Lower leg skin (tissue), 4 donors: ENCODE measurements at places on chromosomes 11 and 22.

GRCh38 chr11:12066056-12066798 is 44.2 kb upstream of the MICAL2 start:
- peak; percentile 67 for DNase-seq

DNA sequence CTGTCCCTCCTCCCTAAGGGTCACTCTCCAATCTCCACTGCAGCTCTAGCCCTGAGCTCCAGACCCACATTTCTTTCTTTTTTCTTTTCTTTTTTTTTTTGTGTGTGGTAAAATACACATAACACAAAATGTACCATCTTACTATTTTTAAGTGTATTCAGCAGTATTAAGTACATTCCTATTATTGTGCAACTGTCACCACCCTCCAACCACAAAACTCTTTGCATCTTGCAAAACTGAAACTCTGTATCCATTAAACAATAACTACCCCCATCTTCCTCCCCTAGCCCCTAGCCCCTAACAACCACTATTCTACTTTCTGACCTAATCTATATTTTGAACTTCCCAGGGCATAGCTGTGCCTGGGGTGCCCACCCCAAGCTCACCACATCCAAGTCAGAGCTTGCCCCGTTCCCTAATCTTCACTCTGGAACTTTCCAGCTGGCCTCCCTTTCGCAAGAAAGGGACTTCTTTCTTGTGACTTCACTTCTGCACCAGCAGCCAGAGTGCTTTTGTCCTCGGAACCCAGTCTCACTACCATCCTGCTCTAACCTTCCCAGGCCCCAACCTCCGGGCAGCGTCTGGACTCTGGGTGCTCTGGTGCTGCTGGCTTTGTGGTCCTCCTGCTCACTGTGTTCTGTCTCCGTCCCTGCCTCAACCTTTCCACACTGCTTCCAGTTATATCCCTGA is 30.7 kb downstream of the PARVG start:
- DNase-seq = peak; percentile 88

DNA sequence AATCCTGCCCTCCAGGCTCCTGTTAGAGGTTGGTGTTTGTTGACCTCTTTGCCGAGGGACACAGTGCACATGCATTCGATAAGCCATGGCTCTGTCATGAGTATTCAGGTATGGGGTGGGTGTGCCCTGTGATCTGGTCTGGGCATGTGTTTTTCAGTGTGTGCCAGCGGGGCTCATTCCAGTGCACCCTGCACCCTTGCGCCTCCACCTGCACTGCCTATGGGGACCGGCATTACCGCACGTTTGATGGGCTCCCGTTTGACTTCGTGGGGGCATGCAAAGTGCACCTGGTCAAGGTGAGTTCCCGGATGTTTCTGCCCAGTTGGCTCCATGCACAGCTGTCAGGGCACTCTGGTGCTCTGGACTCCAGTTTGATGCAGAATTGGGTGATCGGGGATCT is 44.2 kb downstream of the OTOG start:
- DNase-seq = no peak

GRCh38 chr11:61516675-61517572 is 8.4 kb downstream of the LRRC10B start:
- peak; percentile 89 for DNase-seq

GRCh38 chr11:64020976-64021756 is 14.6 kb upstream of the FLRT1 start:
- no peak for DNase-seq

GRCh38 chr11:80034801-80035200 is 594.0 kb upstream of the TENM4 start:
- DNase-seq = no peak
